ENCODE measurements at places on chromosomes 2 and 18.

DNA sequence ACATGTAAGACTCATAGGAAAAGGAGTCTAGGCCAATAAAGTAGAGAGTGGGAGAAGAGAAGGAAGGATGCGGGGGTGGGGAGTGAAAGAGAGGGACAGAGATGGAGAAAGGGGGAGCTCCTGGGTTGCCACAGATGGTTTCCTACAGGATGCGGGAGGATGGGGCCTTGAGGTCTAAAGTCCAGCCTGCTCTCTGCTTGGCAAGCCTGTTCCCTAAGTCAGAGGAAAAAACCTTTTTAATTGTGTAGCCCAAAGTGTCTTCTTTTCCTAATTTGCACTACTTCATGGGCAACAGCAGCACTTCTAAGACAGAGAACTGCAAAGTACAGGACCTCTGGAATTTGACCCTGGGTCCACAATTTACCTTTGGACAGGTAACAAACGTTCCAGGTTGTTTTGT lies 1.4 kb upstream of the FAM110C start:
- DNase-seq: no peak

DNA sequence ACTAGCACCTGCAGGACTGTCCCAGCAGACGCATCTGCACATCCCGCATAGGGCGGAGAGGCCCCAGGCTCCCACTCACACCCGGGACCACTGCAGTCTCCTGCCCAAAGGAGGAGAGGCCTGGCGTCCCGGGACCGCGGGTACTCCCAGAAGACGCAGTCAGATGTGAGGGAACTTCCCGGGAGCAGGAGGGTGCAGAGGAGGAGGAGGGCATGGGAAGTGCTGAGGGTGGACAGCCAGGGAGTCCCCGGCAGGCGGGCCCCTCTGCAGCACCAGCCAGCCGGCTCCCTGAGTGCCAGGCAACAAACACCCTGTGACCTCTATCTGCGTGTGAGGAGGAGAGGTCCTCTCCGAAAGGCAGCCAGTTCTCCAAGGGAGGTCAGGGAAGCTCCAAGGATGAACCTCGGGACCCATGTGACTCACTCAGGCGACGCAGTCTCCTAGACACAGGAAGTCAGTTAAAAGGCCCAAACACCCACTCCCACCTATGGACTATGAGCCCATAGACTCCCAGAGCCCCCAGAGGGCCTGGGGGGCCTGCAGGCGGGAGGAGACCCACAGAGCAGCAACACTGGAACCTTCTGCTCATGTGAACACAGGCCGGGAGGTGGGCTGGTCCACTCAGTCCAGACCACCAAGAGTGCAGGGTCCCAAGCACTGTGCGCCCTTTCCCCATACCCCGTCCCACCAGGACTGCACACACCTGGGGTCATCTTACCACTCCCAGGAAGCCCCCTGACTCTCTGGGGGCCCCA lies 4.2 kb downstream of the PXDN start:
- DNase-seq: no peak

DNA sequence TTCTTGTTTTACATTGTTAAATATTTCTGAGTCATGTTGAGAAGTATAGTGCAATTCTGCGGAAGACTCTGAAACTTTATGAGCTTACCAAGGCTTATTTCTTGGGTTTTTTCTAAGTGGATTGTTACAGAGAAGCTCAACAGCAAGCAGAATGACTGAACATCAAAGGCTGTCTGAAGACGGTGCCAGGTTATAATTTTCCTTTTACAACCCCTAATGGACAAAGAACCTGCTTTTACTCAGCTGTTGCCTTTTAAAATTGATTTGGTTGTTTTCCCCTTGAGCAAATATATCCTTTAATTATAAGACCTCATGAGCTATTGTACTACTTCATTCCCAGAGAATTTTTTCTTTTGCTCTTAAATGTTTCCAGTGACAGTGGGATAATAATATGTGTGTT lies 41.6 kb downstream of the LAMA3 start:
- DNase-seq: no peak

DNA sequence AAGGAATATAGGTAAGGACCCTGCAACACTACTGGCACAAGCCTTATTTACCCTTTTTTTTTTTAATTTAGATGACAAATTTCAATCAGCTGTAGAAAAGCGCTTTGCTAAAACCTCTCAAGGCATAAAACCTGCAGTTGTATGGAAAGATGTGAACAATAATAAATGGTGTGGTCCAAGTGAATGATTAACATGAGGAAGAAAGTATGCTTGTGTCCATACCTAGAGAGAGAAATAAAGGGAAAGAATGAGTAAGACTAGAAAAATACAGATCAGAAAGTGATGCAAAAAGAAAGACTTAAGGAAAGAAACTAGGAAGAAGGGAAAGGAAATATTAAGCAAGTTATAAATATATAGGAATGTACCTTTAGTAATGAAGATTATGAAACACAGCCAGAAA lies 119.2 kb upstream of the SCN7A start:
- DNase-seq: no peak

- no peak for DNase-seq
These were observed at the start of gene OTX1 for GRCh38 chr2:63050334-63051041. OTX1 (plus strand) TSS chr2:63050830; CDS start chr2:63052991, 2,161 bp downstream.

- DNase-seq: no peak
These were observed 298.5 kb downstream of the INSIG2 start for GRCh38 chr2:118386641-118387302.

GRCh38 chr2:70029814-70030409 lies 57.4 kb upstream of the PCBP1 start:
- peak; percentile 71 for DNase-seq

DNA sequence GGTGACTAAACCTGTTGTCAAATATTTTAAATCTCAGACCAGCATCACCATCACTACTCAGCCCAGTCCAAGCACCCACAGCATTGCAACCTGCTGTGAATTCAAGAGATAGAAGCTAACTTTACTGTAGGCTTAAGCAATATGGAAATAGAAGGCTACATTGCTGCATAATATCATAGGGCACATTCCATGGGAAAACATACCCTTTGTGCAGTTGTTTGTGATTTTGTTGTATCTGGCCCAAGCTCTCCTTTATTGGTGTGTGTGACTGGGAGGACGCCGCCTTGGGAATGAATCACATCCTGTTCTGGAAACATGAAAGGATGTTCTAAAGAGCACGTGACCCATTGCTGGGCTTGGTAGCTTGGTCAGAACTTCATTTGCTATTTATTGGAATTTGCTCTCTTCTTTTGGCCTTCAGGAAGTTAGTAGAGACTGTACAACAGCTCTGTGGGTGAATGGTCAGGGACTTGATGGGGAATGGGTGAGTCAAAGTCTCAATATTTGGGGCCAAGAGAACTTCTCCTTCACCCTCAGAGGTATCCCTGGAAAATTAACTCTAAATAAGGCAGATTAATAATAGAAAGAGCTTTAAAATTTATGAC lies 106.8 kb upstream of the SERPINE2 start:
- DNase-seq: no peak

- DNase-seq: no peak
These were observed 75.7 kb downstream of the WDR7 start for GRCh38 chr18:56726906-56727305.

DNA sequence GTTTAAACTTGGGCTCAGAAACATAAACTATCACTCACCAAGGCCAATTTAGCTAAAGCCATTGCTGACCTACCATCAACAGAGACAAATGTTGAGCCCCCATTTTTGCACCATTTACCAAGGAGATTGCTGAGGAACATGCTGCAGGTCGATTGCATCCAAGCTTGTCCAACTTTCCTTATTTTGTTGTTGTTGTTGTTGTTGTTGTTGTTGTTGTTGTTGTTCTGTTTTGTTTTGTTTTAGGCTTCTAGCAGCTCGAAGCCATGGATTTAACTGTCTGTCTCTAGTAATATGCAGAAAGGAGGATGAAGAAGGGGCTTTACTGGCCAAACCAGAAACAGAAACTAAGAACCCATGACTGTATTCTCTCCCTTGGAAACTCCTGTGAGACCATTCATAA lies 571.5 kb downstream of the IRS1 start:
- DNase-seq: no peak

- DNase-seq: no peak
These were observed 352.5 kb upstream of the ZNF521 start for GRCh38 chr18:25704494-25704893.

GRCh38 chr2:33134086-33134771 lies 187.5 kb downstream of the LTBP1 start:
- no peak for DNase-seq

DNA sequence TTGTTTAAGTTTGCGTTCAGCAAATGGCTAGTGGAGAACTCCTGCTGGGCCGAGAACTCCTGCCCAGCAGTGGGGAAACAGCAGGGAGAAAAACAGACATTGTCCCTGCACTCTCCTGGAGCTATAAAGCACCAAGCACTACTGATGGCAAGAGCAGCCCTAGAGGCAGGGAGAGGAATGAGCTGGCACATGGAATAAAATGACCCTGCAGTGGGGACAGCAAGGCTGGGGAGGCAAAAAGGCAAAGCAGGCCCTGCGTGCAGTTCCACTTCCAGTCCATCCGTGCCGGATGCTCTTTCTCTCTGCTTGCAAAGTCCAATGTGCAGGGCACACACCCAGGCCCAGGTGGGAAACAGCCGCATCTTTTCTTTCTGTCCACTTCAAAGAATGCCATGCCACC lies 415.5 kb downstream of the LRATD1 start:
- DNase-seq: no peak

GRCh38 chr2:171524018-171524401 lies 1.7 kb downstream of the CYBRD1 start:
- DNase-seq: no peak

DNA sequence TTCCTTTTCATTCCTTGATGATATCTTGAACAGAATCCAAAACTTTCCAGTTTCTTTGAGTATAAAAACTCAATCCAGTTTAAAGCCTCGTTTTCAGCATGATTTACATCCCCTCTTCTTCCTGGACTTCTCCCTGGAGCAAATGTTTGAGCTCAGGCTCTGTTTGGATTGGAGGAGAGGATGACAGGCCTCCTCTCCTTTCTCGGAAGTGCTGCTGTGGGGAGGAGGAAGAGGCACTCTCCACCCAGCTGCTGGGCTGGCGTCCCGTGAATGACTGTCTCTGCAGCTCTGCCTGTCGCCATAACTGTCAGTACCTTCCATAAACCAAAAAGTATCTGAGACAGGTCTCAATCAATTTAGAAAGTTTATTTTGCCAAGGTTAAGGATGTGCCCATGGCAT lies 238.2 kb upstream of the AGAP1 start:
- DNase-seq: no peak

DNA sequence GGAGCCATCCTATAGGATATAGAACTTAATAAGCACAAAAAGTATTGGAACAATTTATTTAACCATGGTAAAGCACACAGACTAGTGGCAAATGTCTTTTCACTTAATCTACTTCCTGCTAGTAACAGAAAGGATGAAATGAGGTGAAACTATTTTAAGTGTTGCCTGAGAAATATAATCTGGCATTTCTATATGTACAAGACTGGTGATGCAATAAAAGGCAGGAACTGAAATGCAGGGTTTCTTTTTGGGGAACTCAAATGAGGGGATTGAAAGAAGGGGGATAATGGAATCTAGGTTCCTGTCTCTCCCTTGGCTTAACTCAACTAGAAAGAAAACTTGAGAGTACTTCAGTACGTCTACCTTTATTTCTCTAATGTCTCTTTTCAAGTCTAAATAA lies 122.3 kb downstream of the MEMO1 start:
- no peak for DNase-seq

DNA sequence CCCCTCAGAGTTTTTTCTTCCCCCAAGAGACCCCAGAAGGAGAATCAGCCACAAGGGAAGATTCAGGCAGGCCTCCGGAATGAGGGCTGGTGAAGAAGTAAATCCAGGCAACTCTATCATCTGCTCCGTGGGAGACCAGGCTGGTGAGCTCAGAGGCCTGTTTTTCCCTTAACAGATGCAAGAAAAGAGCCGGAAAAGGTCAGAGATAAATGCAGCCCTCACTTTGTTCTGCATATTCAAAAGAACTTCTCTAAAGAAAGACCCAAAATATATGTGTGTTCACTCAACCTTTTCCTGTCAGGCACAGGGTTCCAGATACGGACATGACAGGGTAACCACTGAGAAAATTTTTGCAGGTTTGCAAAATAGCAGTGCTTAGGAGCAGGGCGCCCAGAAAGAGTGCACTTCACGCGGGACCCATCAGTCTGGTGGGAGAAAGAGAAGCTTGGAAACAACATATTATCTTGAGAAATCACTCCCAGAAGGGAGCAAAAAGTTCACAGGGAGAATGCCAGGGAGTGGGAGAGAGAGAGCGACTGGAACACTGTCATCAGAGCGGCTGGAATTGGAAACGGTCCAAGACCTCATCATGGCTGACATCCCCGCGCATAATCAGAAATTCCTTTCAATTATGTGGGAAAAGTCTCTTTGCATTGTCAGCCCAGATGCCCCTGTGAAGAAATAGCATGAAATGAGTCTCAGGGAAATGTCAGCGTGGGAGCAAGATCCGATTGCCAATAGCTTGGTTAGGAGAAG lies 244.8 kb upstream of the SLC14A2 start:
- DNase-seq: no peak

DNA sequence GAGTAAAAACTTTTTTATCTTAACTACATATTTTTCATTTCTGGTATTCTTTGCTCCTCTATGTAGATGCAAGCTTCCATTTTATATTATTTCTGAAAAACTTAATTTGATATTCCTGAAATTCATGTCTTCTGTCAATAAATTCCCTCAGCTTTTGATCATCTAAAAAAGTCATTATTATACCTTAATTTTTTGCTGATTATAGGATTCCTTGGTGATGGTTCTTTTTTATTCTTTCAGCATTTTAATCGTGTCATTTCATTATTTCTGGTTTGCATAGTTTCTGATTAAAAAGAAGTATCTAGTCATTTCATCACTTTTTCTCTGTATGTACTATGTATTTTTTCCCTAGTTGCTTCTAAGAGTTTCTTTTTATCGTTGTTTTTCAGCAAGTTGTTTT lies 241.8 kb upstream of the CYP26B1 start:
- no peak for DNase-seq

GRCh38 chr2:174624895-174625430 lies 27.4 kb upstream of the WIPF1 start:
- DNase-seq: no peak

- no peak for DNase-seq
These were observed 208.6 kb upstream of the HAAO start for GRCh38 chr2:43001055-43001378.

- no peak for DNase-seq
These were observed 536.0 kb downstream of the TMX3 start for GRCh38 chr18:68178921-68179320.

DNA sequence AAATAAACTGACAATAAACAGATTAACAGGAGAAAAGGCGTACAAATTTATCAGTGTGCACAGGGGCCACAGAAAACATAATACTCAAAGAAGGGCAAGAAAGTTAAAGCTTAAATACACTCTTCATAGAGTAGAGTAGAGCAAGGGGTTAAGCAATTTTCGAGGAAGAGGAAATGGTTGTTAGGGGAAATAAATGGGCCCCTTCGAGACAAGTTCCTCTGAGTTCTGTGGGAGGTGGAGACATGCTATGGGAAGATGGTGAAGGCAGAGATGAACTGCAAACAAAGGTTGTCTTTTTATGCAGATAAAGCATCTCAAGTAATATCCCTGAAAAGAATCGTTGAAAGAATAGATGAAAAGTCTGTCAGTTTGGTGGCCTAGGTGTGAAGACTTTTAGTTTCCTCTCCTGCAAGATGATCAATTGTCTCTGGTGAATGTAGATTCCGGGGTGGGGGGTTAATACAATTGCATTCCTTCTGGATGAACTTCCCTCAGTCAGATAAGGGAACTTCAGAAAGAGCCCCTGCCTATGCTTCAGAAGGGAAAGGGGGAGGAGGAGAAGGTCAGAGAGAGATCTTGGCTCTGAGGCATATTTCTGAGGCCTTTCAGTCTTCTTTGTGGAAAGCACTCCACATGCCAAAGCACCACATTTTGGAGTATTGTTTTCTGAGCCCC lies 127.0 kb downstream of the METTL4 start:
- DNase-seq: no peak

GRCh38 chr18:8386669-8387380 lies 222.4 kb upstream of the RAB12 start:
- DNase-seq: no peak

GRCh38 chr2:30165617-30166016 lies 18.8 kb downstream of the YPEL5 start:
- DNase-seq: no peak

Measured in NT2/D1 (cell line).